NCI-H524 (cell line): ENCODE measurements at places on chromosomes 12 and 14.

GRCh38 chr12:80756875-80757274 lies 40.2 kb downstream of the MYF5 start:
- DNase-seq: no peak

GRCh38 chr12:16602412-16602811 lies 3.5 kb downstream of the LMO3 start:
- DNase-seq: peak; percentile 36

- DNase-seq: no peak
Observed at GRCh38 chr14:33999771-34000291, 49.0 kb upstream of the EGLN3 start.

GRCh38 chr14:76834241-76834661 lies 8.0 kb downstream of the LRRC74A start:
- DNase-seq: peak; percentile 81

DNA sequence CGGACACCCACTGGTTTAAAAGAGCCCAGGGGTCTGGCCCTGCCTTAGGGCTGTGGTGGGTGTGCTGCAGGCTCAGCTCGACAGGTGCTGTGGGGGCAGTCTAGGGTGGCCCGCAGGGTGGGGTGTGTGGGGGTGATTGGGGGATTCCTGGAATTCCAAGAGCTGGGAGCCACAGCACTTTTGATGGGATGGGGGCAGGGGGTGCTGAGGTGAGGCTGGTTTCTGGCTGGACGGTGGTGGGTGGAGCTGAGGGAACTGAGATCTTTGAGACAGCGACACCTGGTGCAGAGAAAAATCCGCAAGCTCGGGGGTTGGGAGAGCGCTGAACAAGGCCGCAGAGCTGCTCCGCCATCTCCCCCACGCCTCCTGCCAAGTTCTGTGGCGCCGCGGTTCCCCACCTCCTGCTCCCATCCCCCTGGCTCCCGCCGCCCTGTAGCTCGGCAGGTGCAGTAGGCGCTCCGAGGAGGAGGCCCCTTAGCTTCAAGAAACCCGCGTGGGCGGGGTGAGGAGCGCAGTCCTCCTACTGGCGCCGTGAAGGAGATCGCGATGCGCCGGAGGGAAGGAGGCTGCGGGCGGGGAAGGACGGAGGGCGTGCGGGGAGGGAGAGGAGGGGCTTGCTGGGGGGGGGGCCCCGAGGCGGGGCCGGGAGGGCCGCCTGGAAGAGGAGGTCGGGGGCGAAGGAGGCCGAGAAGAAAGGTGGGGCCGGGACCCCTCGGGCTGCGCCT lies 1.3 kb upstream of the TEDC1 start:
- DNase-seq: peak; percentile 91

- no peak for DNase-seq
Observed at GRCh38 chr14:95106971-95107370, 50.4 kb downstream of the DICER1 start.

DNA sequence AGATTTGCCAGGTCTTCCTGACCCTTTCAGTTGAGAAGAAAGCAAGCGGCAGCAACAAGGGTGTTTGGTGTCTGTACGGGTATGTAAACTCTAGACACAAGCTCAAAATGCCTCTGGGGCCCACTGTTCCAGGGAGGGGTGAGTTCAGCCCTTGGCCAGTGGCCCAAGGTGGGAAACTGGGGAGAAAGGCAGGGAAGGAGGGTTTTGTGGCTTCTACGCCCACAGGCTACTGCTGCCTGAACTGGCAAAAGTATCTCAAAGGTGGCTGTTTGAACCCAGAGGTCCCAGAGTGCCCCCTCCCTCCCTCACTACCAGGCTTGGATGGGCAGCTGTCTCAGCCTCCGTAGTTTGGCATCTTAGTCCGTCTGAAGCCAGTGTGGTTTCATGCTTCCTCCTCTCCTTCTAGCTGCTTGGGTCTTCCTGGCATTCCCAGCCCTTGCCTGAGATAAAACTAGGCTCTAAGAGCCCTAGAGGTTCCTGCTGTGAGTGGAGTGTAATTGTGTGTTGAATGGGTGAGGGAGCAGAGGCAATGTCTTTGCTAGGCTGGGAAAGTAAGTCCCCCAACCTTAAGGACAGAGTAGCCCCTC lies 5.5 kb downstream of the HOXC5 start:
- DNase-seq: no peak

DNA sequence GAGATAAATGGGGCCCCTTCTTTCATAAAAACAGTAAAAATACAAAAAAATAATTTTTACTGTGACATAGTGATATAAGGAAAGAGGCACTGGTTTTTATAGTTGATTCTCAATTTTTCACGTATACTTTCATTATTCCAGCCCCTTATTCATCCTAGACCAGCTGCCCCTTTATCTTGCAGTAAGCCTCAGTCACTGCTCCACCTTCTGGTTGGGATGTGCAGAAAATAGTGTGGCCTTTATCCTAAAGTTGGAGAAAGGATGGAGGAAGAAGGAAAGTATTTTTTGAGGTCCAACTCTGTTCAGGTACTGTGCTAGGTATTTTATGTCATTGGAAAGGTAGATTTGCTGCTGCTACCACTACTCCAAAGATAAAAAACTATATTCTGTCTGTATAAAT lies 172.7 kb downstream of the ANO6 start:
- no peak for DNase-seq

DNA sequence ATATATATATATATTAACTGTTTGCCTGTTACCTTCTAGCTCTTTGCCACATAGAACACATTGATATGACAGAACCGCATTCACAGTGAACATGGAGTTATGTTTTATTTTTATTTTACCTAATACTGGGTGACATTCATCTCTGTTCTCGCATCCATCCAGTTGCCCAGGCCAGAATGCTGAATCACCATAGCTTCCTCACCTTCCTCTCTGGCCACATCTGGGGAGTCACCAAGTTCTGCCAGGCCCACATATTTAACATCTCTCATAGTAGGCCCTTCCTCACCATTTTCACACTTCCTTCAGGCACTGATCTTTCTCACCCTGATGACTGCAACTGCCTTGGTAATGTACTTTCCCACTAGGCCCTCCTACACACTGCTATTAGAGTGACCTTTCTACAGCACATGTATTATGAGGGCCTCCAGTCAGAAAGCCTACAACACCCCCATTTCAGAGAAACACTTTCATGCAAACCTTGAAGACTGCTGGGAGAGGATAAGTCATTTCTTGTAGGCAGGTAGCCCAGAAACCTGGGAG lies 106.8 kb downstream of the LGR5 start:
- no peak for DNase-seq

DNA sequence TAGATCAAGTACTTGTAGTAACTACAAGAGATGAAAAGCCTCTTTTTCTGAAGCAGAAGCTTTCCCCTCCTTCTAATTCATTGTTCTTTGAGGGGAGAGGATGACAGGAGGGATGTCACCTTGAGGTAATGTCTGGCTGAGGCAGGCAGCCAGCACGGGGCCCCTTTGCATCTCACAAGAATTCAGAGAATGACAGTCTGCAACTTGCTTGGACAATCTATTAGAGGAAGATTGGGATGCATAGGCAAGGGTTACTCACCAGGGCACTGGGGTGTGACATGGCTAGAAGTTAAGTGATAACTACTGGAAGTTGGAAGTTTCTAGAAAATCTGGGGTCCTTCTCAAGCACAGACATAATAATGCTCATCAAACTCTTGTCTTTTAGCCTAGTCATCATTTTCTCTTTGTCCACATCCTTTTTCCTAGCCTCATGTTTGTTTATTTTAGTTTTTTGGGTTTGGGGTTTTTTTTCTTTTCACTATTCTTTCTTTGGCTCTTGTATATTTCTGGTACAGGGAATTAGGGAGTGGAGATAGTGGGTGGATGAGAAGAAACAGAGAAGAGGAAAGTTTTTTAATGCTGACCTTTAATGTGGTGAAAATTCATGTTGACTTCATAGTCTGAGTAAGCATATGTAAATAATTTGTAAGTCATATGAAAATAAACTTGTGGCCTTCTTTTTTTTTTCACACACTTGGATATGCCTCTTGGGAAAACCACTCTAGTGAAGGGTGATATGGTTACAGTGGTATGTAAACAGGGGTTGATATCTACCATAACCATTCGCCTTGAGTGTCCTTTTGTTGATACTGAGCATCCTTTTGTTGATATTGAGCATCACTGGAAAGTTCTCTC lies 55.1 kb downstream of the TTLL5 start:
- DNase-seq: no peak

DNA sequence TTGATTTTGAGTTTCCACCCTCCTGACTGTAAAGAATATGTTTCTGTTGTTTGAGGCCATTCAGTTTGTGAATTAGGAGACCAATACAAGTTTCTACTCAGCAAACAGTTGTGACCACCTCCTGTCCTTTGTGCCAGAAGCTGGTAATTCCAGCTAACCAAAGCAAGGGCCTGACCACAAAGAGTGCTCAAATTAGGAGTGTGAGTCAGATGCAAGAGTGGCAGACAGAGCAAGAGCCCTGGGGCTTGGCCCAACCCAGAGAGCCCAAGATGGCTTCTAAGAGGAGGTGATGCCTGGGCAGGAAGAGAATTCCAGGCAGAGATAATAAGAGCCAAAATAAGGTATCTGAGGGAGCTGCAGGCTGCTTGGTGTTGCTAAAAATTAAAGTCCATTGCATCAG lies 77.7 kb upstream of the C14orf132 start:
- no peak for DNase-seq

DNA sequence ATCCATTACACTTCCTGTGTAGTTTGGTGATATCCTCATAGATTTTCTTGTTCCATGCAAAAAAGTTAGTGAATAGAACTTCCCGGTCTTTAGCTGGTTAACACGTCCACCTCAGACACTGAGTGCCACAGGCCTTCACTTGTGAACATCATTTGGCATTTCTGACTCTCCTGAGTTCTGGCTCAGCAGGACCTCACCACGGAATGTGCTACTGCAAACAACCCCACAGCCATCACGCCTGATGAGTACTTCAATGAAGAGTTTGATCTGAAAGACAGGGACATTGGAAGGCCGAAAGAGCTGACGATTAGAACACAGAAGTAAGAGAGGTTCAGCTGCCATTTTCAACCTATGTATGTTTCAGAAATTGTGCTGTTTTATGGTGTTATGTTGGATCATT lies 20.0 kb downstream of the C12orf76 start:
- no peak for DNase-seq

DNA sequence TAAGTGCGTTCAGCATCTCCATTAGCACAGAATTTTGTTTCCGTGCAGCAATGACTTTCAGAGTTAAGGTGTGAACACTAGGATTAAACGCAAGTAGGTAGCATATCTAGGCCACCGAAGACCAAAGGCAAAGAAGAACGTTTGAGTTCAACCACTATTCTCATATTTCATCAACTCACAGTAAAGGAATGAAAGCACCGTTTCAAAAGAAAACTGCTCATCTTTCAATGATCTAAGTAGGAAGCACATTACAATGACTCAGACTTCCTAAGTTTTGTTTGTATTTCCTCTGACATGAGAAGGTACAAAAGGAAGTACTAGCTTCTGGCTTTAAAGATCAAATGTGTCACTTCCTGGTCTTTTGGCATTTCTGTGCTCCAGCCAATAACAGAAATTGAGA lies 57.6 kb downstream of the ACADS start:
- no peak for DNase-seq

GRCh38 chr12:108424026-108424425 lies 84.9 kb upstream of the CMKLR1 start:
- no peak for DNase-seq
